ENCODE measurements at places on chromosomes 5 and 9. TPM values are rescaled to one million over a fixed set of nuclear protein-coding genes. Genes with fewer than 3 reads are reported as not detected.

Gene PRSS3
- 0.45 TPM for polyA plus RNA-seq

Gene TRIM14
- polyA plus RNA-seq, result 10.7 TPM

Gene PCDHGA10
- polyA plus RNA-seq, result 4.4 TPM

Gene PKN3
- 16.2 TPM for polyA plus RNA-seq

- no peak for DNase-seq
Measured at GRCh38 chr5:139903450-139903794, 107.8 kb downstream of the PSD2 start.

DNA sequence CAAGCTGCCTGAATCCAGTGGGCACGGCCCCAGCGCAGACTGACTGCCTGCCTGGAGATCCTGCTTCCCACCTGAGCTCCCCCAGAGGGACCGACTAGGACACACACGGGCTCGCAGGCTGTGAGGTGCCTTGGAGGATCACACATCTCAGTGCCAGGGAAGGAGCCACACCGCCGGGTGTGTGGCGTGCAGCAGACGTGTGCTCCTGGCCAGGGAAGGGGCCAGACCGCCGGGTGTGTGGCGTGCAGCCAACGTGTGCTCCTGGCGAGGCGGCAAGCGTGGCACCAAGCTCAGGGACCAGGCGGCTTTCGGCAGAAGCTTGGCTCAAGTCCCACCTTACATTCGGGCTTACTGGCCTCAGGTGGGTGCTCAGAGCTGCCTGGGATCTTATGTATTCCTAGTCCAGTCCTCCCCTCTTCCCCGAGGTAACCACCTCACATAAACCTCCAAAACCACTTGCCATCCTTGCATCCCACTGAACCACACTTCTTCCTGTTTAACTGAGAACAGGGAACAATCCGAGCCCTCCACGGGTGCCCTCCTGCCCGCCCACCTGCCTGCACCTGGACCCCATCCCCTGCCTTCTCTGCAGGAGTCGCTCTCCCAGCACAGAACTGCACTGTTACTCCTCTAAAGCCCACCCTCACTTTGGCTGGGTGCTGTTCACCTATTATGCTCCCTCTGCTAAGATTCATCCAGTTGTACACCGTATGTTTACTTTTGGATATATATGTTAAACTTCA lies 22.4 kb upstream of the MRNIP start:
- peak; percentile 32 for DNase-seq

DNA sequence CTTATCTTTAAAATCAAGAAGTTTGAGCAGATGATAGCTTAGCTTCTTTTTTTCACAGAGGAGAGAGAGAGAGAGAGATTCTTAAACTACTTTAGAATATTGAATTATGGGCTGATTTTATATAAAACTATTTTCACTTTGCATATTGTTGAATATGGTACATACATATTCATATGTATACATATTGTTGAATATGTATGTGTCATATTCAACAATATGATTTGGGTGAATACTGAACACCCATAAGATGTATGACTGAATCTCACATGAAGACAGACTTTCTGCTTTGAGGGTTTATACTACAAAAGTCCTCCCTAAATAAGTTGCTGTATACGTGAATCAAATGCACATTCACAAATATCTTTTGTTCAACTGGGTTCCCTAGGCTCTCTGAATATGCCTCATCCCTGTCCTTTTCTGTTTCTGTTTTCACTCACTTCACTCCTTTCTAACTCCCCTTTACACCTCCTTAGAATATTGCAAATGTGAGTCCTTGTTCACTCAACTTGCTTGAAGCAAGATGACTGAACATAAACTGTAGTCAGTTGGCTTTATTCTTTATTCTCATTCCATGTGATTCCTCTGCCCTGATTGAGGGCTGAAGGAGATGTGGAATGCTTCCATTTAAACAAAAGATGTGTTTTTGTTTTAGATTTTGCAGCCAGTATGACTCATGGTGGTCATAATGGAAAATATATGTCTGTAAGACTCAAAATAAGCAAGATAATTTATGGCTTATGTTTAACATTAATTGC lies 225.4 kb upstream of the DAB2 start:
- no peak for DNase-seq
